ENCODE measurements at places on chromosomes 1 and 21. TPM values are rescaled to one million over a fixed set of nuclear protein-coding genes. Genes with fewer than 3 reads are reported as not detected.

The TINAGL1 gene
- total RNA-seq, result 14.9 TPM

The XCL2 gene
- not detected for total RNA-seq

The RYR2 gene
- total RNA-seq, result not detected

The TRAPPC10 gene
- total RNA-seq, result 29.1 TPM

The DNASE2B gene
- total RNA-seq, result not detected

The MAP3K6 gene
- total RNA-seq, result 16.6 TPM

The RGSL1 gene
- not detected for total RNA-seq

The KRTAP7-1 gene
- total RNA-seq, result not detected

All from SJSA1 (cell line).